ENCODE measurements at places on chromosomes 1 and 21.

- no peak for DNase-seq
Observed at GRCh38 chr1:155073377-155074242, 5.0 kb upstream of the EFNA3 start.

DNA sequence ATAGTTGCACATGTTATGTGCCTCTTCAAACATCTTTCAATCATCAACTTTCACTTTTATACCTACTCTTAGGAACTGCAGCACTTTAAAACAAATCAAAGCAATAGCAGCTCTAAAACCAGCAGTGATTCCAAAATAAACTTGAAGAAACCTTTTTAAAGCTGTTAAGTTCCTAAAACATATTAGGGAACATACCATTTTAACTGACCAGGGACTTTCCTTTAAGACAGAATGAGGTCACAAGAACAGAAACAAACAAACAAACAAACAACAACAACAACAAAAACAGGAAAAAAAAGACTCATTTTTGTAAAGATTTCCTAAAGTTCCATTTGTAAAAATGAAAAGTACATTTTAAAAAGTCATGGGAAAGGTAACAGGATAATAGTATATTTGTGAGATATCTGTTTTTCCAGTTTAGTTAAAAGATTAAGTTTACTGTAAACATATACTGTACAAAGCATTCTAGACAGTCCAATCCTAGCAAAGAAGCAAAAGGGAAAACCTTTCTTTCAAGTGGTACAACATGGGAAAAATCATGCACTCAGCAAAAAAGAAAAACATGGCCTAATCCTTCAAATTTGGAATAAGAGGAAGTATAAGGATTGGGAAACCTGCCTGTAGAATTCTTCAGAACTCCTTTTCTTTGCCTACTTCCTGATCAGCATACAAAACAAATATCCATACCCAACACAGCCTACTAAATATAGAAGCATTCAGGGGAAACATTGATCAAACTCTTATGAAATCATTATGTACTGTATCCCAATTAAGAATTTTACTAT lies 45.5 kb downstream of the EPS15 start:
- DNase-seq: no peak

- DNase-seq: no peak
Observed at GRCh38 chr1:27648602-27649305, 13.8 kb upstream of the FGR start.

DNA sequence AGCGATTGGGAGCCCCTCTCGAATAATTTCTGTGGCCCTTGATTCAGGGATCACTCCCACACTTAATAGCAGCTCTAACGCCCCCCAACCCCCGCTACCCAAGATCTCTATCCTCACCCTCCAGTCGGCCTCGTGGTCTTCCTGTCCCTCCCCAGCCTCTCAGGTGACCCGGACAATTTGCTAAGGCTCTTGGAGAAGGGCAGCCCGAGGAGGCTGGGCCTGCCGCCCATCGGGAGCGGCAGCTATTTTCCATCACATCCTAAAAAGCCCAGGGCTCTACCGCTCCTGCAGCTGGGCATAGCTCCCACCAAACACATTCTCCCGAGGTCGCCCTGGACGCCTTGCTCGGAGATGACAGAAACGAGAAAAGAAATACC lies 12.0 kb upstream of the PHLDA3 start:
- DNase-seq: no peak

DNA sequence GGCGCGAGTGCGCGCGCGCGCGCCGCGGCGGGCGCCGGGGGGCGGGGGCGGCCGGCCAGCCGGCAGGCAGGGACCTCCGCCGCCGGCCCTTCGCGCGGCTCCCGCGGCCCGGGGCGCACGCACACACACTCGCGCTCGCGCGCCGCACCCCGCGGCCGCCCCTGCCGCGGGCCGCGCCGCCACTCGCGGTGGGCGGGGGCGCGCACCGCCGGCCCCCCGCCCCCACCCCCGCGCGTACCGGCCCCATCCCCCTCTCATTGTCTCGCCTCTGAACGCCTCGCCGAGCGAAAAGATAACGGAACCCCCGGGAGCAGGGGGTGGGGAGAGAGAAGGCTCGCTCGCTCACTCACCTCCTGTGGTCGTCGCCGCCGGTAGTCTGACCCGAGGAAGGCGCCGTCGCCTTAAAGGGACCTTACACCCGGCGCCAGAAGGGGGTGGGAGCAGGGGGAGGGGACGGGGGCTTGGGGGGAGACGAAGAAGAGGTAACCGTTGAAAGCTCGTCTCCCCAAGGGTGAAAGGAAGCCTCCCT lies 428 bp downstream of the POGZ start:
- DNase-seq: no peak

DNA sequence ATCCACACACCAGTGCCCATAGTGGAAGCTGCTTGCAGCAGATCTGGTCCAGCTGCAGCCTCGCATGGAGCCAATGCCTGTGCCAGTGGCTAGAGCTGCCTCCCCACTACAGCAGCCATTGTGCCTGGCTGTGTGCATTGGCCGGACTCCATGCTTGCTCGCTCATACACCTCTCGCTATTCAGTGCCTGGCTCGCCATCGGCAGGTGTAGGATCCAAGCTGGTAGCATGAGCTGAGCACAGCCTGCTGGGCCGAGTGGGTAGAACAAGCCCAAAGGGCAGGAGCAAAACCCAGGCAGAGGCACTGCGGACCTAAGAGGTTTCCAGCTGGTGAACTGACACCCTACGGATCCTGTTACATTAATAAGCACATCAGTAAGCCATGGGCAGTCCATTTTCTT lies 1184.1 kb downstream of the AMY1C start:
- DNase-seq: no peak

GRCh38 chr1:5910666-5911065 lies 81.6 kb downstream of the NPHP4 start:
- DNase-seq: no peak

DNA sequence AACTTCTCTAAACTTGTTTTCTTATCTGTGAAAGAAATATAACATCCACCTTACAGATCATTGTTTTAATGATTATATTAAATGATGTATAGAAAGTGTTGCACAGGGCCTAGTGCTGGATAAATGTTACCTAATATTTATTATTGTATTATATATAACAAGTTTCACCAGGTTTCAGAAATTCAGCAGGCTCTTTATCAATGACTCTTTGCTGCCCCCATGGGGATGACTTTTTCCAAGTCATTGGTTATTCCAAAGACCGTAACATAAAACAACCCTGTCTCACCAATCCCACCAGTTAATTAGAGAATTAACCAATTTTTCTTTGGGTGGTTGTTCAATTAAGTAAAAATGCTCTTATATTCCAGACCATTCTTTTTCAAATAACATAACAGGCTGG lies 7.3 kb upstream of the DEDD start:
- no peak for DNase-seq

DNA sequence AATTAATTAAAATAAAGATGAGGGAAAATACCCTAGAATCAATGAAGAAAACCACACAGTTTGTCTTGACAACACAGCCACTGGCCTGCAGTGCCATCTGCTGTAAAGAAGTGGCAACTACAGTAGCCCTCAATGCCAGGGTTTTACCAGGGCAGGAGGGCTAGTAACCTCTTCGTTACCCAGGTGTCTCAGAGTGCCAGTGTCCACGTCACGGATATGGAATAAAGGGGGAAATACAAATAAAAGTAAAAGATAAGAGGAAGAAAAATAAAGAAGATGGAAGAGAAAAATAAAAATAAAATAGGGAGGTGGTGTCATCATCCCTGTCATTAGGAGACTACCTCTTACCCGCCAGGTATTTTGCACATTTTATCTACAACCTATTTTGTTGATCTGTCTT lies 14.2 kb upstream of the SLC44A3 start:
- DNase-seq: no peak

- no peak for DNase-seq
Observed at GRCh38 chr1:71706029-71706671, 576.2 kb downstream of the NEGR1 start.

- no peak for DNase-seq
Observed at GRCh38 chr1:221035662-221036153, 156.5 kb downstream of the HLX start.

GRCh38 chr1:31811605-31812004 lies 4.2 kb downstream of the SPOCD1 start:
- no peak for DNase-seq

Measured in GM12878 (cell line).